ENCODE measurements at places on chromosomes 12 and 14. TPM values are rescaled to one million over a fixed set of nuclear protein-coding genes. Genes with fewer than 3 reads are reported as not detected.

Gene PDE3A
- 2.2 TPM for total RNA-seq

Gene TRIM9
- total RNA-seq = under 0.01 TPM

Gene TMTC2
- 15.9 TPM for total RNA-seq

Gene PTCSC3
- not detected for total RNA-seq

Gene GRIN2B
- total RNA-seq = under 0.01 TPM

Gene TPPP2
- total RNA-seq = not detected

Gene LRRC10
- total RNA-seq = not detected

Gene OSBPL8
- 114 TPM for total RNA-seq

Gene MOK
- 6.6 TPM for total RNA-seq

Gene B3GNT4
- total RNA-seq = 0.16 TPM

Gene CYP46A1
- total RNA-seq = 0.47 TPM

Gene GLRX5
- total RNA-seq = 28.8 TPM

Gene PRPH
- total RNA-seq = 0.95 TPM

Gene HOXC9
- 0.52 TPM for total RNA-seq

Gene PSMB11
- 0.09 TPM for total RNA-seq

Gene SLC39A9
- total RNA-seq = 76.0 TPM

Gene VASH1
- total RNA-seq = 3.9 TPM

Gene HRK
- not detected for total RNA-seq

Gene OR6S1
- total RNA-seq = not detected

Gene KERA
- not detected for total RNA-seq

Gene AKAP3
- 2.1 TPM for total RNA-seq

Gene KRT6B
- 2.0 TPM for total RNA-seq

Gene SLC6A15
- total RNA-seq = 53.1 TPM

Gene TRAF3
- total RNA-seq = 23.3 TPM

Gene CALCOCO1
- 205 TPM for total RNA-seq

Gene CCDC198
- not detected for total RNA-seq

Gene HOXC6
- total RNA-seq = 0.43 TPM

Gene IGF1
- 2.7 TPM for total RNA-seq

Measured in bronchial smooth muscle cell (primary cell).